ENCODE measurements at places on chromosomes 7 and 10. TPM values are rescaled to one million over a fixed set of nuclear protein-coding genes. Genes with fewer than 3 reads are reported as not detected.

DNA sequence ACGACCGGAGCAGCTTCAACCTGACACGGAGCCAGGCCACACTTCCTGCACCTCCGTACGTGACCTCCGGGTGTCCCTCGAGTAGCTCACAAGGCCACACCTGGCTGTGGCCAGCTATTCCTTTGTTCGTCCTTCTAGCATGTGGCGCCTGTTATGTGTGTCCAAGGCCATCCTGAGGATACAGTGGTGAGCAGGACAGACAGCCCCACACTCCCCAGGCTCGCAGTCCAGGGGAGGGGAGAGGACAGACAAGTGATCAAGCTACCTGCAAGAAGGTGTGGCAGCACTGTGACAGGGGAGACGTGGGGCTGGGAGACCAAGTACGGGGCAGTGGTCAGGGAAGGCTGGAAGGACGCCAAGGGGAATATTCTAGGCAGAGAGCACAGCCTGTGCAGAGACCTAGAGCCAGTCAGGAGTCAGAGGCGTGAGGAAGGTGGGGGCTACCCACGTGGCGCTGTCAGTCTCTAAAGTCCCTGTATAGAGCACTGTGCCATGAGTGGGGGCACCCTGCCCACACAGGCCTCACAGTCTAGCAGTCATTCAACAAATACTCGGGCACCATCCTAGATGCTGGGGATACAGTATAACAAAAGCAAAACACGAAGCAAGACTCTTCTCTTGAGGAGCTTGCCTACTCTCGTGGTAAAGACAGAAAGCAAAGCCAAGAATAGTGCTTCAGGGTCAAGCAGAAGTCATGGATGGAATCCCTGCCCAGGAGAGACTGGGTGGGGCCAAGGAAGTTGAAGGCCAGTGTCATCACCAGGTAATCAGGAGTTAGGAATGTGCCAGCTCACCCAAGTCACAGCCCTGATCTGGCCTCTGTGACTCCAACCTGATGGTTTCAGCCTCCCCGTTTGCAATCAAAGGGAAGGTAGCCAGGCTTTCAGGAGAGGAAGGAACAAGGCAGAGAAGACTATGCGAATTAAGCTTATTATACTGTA is 58.6 kb downstream of the PROSER2 start:
- DNase-seq, result no peak

GRCh38 chr10:1461016-1461415 is 276.3 kb downstream of the ADARB2 start:
- DNase-seq, result no peak

GRCh38 chr10:116554628-116555027 is 8.9 kb downstream of the PNLIP start:
- no peak for DNase-seq

DNA sequence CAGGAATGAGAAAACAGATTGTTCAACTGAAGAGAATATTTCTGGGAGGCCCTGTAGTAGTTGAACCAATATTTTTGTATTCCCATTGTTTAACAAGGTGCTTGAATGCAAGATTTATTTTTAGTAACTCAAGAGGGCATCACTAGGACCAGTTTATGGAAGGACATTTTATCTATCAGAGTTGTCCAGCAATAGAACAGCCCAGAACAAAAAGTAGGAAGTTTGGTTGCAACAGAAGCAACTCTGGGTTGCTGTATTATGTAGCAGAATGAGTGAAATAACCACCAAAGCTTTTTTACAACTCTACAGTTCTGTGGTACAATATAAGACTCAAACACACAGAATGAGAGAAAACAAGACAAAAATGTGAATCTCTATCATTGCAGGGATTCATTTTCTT is 34.7 kb downstream of the CPED1 start:
- no peak for DNase-seq

- no peak for DNase-seq
Measured at GRCh38 chr10:35639728-35640401, 2.2 kb downstream of the FZD8 start.

DNA sequence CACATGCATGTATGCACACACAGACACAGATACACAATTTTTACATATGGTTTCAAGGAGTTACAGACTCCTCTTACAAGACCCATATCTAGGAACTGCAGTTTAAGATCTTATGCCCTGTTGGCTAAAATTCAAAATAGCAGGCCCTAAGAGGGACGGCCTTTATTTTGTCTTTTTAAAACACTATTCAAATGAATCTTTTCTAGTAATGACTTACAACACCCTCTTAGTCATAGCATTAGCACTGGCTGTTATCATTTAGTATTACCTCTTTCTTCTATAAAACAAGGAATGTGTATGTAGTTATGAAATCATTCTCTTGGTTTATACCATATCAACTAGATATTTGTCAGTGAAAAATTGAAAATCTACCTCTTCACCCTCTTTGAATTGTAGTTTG is 15.3 kb downstream of the PAPSS2 start:
- no peak for DNase-seq

DNA sequence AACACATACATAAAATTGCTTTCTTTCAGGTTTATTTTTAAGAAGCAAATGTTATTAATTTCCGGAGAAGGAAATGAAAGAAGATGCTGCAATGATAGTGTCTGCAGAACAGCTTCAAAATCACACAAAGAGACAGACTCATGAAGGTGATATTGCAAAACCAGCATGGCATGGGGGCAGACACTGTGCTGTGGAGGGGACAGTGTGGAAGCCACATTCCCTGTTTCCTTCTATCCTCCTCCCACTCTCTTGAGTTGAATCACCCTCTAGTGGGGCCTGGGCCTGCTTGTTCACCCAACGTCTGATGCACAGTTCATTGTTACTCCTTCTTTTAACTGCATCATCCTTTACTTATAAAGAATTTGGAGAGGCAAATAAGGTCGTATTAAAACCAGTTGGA is 104.0 kb upstream of the INSIG1 start:
- no peak for DNase-seq

DNA sequence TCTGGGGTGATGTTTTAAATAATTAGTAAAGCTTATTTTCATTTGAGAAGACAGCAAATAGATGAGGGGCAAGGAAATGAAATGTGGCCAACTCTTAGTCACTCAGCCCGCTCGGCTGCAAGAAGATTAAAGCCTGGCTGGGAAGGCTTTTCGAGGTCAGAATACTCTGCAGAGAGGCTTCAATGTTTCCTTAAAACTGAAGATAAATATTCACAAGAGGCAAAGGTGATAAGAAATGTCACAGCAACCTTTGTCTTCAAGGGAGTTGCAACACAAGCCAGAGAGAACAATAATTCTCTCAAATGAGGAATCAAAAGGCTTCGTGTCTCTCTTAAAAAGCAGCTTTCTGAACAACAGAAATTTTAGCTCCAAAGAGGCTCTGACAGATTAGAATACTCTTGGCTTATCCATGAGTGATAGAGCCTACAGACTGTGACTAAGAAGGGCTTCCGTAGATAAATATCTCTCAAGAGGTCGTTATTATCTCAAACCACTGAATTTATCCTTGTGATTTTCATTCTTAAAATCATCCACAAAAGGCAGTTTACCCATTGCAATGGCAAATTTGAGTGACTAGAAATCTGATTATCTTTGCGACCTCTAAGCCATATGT is 92.5 kb downstream of the KLF6 start:
- DNase-seq, result no peak

DNA sequence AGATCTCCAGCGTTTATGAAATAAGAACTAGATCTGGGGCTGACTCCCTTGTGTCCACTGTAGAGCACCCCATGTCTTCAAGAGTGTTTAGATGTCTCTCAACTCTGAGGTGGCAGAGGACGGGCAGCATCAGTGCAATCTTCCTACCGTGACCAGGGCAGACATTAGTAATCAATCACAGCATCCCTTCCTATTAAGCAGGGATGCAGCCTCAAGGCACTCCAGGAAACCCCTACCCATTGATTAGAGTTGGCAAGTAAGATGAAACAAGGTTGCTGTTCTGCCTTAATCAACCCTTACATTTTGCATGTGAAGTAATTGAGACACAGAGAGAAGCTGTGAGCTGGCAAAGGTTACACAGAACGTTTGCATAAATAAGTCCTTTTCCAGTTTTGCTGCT is 283.7 kb upstream of the ZMIZ1 start:
- DNase-seq, result no peak

- no peak for DNase-seq
Measured at GRCh38 chr10:80684259-80684658, 146.6 kb downstream of the SH2D4B start.

- no peak for DNase-seq
Measured at GRCh38 chr7:18927134-18927533, 190.3 kb downstream of the TWIST1 start.

- no peak for DNase-seq
Measured at GRCh38 chr10:28533186-28533564, 257 bp downstream of the WAC start.

- DNase-seq, result no peak
Measured at GRCh38 chr7:18361756-18362155, 133.8 kb upstream of the HDAC9 start.

GPR158 gene
- total RNA-seq, result 0.16 TPM

ADAMTS14 gene
- total RNA-seq, result 0.15 TPM

ITIH5 gene
- total RNA-seq, result 407 TPM

CPA1 gene
- total RNA-seq, result not detected
